Activated naive CD8-positive, alpha-beta T cell treated with anti-CD3 and anti-CD28 coated beads, Interleukin-2, amount 50 U/mL, for 16 hours (primary cell): ENCODE measurements at places on chromosomes 5 and 9.

GRCh38 chr5:59185757-59186385, 603.0 kb downstream of the RAB3C start:
- no peak for DNase-seq

DNA sequence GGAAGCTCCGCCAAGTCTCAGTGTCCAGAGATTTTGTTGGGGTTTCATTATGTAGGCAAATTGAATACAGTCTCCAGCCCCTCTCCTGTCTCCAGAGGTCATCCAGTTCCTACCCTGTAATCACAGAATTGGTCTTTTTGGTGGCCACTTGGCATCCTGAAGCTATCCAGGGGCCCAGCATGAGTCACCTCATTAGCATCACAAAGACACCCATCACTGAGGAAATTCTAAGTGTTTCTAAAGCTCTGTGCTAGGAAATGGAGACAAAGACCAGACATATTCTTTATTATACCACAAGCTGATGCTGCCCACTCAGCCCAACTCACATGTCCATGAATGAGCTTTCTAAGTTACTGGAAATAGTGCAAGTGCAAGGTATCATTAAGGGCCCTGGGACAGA, 229.9 kb downstream of the DOCK8 start:
- no peak for DNase-seq

DNA sequence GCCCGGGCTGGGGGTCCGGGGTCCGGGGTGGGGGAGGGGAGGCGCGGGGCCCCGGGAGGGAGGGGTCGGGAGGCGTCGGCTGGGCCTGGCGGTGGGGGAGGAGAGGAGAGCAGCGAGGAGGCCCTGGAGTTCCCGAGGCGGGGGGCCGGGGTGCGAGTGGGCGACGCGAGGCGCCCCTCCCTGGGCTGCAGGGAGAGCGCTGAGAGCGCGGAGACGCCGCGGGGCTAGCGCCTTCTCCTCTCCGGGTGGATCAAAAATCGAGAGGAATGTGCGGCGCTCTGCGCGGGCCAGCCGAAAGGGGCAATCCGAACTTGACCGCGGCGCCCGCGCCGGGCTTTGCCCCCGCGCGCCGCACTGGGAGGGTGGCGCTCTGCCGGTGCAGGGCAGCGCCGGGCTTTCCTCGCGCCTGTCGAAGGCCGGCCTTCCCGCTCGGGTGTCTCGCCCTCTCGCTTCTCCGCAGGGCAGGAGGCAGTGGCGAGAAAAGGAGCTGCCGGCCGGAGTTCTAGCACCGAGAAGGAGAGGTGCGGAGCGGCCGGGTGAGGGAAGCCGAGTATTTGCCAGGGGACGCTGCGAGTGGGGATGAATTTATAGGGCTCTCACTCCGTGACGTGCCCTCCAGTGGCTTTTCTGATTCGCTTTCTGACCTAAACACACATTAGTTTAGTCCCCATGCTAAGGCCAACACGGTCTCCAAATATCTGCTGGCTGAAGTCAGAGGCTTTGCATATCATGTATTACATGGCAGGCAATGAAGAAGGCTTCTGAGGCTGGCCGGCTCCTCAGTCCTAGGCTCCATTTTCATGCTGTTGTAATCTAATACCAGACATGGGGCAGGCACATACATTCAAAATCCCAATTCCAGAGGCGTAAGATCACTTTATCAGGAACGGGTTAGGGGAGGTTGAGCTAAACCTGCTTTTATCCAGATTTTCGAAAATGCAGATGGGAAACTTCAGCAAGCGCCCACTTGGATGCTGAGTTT, 503 bp upstream of the GDNF start:
- DNase-seq = no peak

DNA sequence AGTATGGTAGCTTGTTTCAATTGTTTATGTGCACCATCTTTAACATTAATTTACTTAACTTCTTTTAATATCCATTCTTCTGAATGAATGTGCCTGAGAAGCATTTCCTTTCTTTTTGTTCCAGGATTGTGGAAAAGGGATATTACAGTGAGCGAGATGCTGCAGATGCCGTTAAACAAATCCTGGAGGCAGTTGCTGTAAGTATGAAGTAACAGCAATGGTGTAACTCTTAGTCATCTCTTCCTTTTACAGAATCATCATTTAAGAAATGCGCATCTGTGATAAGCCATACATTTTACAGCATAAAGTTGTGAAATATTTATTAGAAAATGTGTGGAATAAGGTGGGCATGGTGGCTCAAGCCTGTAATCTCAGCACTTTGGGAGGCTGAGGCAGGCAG, 117.7 kb downstream of the STARD4 start:
- no peak for DNase-seq

DNA sequence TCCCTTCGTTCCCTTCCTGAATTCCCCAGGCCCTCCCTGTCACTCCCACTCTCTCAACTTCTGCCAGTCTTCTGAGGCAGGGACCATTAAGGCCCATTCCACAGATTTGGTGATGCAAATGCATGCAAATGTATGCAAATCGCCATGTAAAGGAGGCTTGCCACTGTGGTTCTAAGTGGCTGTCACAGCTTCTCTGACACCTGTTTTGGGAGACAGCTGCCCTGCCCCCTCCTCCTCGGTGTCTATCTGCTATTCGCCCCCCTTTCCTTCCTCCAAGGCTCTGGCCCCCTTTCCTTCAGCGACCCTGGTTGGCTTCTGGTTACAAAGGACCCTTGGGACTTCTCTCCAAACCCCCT, 10.5 kb upstream of the ARAP3 start:
- no peak for DNase-seq

DNA sequence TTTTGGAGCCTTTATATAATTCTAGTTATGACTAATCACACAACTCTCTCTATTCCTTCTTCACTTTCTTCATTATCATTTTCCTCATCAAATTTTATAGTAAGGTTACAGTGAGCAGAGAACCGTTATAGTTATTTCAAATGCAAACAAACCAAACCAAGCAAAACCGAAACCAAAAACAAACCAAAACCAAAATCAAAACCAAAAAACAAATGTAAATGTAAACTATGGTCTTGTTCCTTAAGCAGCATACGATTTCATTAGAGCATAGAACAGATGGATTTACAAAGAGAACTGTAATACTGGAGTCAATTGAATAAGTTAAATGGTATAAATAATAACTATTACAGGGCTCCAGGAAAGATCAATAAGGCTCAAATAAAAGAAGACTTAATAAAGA, 447.1 kb downstream of the LRRC70 start:
- no peak for DNase-seq

- DNase-seq = no peak
Measured at GRCh38 chr5:35016174-35017051, 31.3 kb downstream of the AGXT2 start.

DNA sequence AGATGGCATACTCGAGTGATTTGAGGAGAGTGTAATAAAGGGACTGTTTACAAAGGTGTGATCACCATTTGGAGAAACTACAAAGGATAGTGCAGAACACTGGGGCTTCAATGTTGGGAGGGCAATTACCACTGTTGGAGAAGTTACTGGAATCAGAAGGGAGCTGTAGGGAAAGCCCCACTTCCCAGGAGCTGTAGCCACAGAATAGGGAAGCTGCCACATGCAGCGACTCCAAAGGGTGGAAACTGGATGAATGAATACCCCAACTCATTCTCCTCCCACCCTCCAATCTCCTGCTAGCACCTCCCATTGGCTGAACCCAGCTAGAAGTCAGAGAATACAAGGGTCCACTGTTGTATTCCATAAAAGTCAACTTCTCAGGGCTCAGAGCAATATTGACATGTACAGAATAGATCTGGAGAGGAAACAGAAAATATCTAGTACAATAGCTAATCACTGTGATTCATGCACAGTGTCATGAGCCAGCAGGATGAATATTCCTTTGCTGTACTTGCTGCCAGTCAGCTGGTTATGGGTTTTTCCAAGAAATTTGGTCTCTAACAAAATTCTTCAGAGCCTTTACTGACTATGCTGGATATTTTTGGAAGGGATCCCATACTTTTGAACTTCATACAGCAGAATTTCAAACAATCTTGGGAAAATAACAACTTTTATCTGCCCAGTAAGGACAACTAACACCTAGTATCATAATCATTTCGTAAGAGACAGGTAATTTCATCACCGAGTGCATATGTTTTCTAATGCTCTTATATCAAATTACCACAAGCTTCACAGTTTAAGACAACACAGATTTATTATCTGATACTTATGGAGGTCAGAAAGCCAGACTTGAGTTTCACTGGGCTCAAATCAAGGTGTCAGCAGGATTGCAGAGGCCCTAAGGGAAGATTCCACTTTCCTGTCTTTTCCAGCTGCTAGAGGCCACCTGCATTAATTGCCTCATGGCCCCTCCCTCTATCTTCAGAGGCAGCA, 39.6 kb downstream of the PDCD1LG2 start:
- no peak for DNase-seq

DNA sequence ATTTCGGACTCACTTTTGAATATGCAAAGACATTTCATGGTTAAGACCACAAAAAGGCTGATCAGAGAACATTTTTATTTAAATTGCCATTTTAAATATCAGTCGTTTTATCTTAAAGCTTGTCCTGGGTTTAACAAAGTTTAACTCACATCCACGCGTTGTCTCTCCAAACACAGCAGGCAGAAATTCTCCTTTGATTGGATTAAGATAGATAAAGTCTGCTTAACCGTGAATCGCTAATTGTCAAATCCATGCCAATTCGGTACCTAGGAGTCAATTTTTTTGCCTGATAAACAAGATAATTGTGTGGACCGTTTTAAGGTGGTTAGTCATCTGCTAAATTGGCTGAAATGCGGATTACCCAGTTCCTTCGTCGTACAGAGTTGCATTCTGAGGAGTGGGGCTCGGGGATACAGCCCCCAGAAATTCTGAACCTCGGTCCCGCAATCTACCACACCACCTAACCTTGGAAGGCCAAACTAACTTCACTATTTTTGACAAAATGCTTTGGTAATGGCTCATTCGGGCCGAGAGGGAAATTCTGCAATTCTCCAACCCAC, 665 bp upstream of the BTF3 start:
- DNase-seq = no peak

GRCh38 chr9:15213249-15213648, 93.8 kb downstream of the TTC39B start:
- no peak for DNase-seq

DNA sequence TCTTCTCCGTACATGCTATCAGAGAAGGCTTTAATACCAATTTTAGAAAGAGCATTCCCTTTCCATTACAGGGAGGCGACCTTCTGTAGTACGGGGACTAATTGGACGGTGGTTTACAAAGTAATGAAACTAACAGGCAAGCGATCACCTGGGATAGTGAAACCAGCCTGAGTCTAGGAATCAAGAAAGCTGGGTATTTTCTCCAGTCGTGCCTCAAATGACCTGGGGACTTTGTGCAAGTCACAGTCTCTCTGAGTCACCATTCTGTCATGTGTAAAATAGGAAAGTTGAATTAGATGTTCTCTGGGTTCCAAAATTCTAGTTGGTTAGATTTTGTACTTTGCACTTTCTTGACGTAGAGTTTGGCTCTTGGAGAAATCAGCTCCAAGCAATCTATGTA, 22.7 kb upstream of the SSBP2 start:
- no peak for DNase-seq
